ENCODE measurements at places on chromosomes 7 and 10.

- peak; percentile 50 for DNase-seq
These were observed 447.8 kb upstream of the C7orf33 start for GRCh38 chr7:148142660-148143248.

- DNase-seq, result no peak
These were observed 24.4 kb downstream of the CSGALNACT2 start for GRCh38 chr10:43162604-43163003.

DNA sequence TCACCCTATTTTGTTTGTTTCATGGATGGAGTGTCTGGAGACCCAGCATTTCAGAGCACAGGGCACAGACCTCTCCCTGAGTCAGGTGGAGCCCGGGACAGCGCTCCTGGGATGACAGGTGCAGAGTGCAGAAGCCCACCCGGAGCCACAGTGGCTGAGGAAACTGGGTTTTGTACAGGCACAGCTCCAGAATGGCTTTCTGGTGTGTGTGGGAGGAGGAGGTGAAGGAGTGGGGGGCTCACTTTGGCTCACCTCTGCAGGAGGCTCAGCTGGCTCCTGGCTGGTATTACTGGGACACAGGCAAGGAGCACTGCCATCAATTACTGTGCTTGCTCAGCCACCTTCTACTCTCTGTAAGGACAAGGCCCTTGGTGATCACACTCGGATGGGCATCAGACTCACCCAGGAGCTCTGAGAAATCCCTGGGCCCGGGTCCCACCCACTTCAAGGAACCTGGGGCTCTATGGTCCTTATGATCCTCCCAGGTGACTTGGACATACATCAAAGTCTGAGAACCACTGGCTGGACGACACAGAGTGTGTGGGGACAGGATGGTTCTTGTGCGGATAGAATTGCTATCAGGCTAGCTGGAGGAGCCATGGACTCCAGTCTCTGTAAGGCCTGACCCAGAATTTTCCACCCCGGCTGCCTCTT lies 221.1 kb upstream of the ZNF32 start:
- no peak for DNase-seq

DNA sequence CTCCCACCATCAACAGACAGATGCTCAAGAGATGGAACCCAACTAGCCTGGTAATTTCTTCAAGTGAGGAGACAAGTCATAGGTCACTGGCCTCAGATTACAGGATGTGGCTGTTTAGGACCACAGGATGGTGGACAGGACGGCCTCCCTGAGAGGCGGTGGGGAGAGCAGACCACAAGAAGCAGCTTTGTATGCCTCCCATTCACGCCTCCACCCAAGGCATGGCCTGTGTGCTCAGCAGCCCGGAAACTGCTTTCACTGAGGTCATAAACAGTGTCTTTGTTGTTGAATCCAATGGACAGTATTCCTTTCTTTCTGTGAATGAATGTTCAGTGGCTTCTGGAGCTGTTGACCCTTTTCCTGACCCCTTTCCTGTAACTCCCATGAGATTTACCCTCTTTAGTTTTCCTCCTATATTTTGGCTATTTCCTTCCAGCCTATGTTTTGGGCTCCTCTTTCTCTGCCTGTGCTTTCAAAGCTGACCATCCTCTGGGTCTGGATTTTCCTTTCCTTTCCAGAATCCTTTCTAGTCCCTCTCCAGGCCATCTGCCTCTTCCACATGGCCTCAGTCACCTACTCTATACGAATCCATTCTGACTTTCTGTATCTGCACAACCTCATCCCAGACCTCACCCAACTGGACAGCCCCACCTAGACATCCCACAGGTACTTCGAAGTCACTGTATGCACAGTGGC lies 32.4 kb upstream of the INPP5F start:
- DNase-seq, result no peak

DNA sequence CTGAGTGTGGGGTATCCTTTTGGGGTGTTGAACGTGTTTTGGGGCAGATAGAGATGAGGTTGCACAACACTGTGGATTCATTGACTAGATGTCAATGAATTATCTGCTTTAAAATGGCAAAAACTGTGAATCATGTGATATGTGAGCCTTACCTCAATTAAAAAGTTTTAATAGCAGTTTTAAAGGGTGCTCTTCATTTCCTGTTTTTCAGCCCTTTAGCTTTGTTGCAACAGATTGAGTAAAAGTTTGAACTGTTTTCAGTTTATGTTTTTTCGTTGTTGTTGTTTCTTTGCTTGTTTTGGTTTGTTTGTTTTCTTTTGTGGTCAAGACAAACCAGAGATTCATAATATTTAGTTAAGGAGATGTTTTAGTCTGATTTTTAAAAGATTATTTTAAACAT lies 9.4 kb downstream of the TAS2R41 start:
- DNase-seq, result no peak
